ENCODE measurements at places on chromosomes 11 and 22.

- no peak overlapping the region for H3K27ac ChIP-seq
- no peak for DNase-seq
Observed at GRCh38 chr22:42176255-42176915, 45.8 kb upstream of the CYP2D6 start.

DNA sequence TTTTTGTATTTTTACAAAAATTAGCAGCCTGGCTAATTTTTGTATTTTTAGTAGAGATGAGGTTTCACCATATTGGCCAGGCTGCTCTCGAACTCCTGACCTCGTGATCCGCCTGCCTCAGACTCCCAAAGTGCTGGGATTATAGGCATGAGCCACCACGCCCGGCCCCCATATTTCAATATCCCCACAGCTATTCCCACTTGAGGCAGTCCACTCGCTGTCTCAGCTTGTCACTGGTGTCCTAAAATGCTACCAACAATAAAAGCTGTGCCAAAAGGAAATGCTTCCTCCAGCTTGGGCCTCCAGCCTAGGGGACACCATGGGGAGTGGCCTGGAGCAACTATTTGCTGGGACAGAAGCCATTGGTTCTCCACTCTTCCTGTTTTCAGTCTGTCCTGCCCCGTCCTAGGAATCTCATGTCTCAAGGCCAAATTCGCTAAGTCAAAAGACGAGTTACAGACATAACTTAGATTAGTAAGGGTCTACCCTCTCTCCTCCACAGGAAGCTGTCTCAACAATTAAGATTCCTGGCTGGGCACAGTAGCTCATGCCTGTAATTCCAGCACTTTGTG is 7.3 kb upstream of the SPINDOC start:
- no peak overlapping the region for H3K4me3 ChIP-seq
- no peaks in the 10 kb centered on the region for H3K4me1 ChIP-seq
- no peaks in the 10 kb centered on the region for H3K27me3 ChIP-seq
- DNase-seq, result no peak

GRCh38 chr11:65377036-65377435 is 5.4 kb downstream of the SLC25A45 start:
- DNase-seq, result peak; percentile 70
- peak overlapping the region; percentile 31 for H3K27ac ChIP-seq
- no peaks in the 10 kb centered on the region for H3K27me3 ChIP-seq

DNA sequence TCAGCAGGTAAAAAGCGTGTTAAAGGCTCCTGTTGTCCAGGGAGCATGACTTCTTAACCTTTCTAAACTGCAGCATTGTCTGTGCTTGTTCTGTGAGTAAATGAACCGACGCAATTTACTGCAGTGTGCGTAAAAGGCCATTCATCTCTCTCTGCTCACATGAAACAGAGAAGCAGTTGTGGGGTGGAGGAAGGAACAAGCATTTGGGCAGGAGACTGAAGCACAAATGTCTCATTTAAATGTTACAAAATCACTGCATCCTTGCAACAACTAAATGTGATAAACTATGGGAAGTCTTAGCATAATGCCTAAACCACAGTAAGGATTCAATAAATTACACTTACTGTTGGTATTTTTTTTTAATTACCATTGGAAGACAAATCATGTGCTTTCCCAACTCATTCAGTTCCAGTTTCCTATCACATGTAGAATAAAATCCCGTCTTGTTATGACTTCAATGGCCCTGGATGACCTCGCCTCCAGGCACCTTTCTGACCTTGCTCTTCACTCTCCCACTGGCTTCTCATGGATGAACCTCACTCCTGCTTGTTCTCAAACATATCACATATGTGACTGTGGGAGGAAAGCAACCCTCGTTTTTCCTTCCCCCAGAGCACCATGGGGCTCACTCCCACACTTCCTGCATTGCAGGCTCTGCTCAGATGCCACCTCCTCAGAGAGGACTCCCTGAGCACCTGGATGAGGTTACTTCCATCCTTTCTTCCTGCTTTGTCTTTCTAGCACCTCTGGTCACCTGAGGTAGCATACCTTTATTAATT is 21.6 kb upstream of the RFPL2 start:
- no peak overlapping the region for H3K4me3 ChIP-seq
- H3K4me1 ChIP-seq, result no peaks in the 10 kb centered on the region
- no peak for DNase-seq
- H3K27me3 ChIP-seq, result no peaks in the 10 kb centered on the region

GRCh38 chr22:23837496-23837859 is 1.3 kb downstream of the DERL3 start:
- H3K4me1 ChIP-seq, result peaks cover 36% of the 10 kb centered on the region
- DNase-seq, result peak; percentile 18
- no peak overlapping the region for H3K4me3 ChIP-seq
- peaks cover 38% of the 10 kb centered on the region for H3K36me3 ChIP-seq
- no peaks in the 10 kb centered on the region for H3K27me3 ChIP-seq

GRCh38 chr11:95766701-95767100 is 22.9 kb downstream of the FAM76B start:
- DNase-seq, result no peak
- no peaks in the 10 kb centered on the region for H3K27me3 ChIP-seq
- no peak overlapping the region for H3K4me3 ChIP-seq
- no peak overlapping the region for H3K27ac ChIP-seq
- peaks cover 36% of the 10 kb centered on the region for H3K36me3 ChIP-seq
- no peaks in the 10 kb centered on the region for H3K4me1 ChIP-seq

GRCh38 chr22:22342697-22343580 is 98.4 kb downstream of the VPREB1 start:
- no peaks in the 10 kb centered on the region for H3K4me1 ChIP-seq
- DNase-seq, result peak; percentile 50
- H3K27ac ChIP-seq, result no peak overlapping the region
- peaks cover 2% of the 10 kb centered on the region for H3K27me3 ChIP-seq
- no peaks in the 10 kb centered on the region for H3K36me3 ChIP-seq
- no peak overlapping the region for H3K4me3 ChIP-seq

GRCh38 chr11:76767659-76768058 is 15.5 kb upstream of the TSKU start:
- H3K27me3 ChIP-seq, result no peaks in the 10 kb centered on the region
- no peak overlapping the region for H3K4me3 ChIP-seq
- H3K36me3 ChIP-seq, result no peaks in the 10 kb centered on the region
- peaks cover 27% of the 10 kb centered on the region for H3K4me1 ChIP-seq

DNA sequence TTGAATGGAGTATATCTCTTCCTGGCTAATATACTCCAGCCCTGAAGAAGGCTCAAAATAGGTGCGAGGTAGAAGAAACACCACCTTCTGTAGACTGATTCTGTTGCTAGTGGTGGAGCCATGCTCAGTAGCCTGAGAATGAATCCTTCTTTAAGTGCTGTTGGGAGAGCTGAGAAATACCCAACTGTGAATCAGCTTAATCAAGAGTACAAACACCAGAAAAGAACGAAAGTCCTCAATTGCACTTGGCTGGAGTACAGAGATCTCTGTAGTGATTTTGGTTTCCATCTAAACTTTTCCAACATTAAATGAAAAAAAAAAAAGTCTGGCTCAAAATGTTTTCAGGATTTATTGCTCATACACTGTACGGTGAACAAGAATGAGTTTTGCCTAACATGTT is 619.1 kb downstream of the METTL15 start:
- no peak overlapping the region for H3K4me3 ChIP-seq
- no peaks in the 10 kb centered on the region for H3K36me3 ChIP-seq
- H3K4me1 ChIP-seq, result no peaks in the 10 kb centered on the region
- no peaks in the 10 kb centered on the region for H3K27me3 ChIP-seq

DNA sequence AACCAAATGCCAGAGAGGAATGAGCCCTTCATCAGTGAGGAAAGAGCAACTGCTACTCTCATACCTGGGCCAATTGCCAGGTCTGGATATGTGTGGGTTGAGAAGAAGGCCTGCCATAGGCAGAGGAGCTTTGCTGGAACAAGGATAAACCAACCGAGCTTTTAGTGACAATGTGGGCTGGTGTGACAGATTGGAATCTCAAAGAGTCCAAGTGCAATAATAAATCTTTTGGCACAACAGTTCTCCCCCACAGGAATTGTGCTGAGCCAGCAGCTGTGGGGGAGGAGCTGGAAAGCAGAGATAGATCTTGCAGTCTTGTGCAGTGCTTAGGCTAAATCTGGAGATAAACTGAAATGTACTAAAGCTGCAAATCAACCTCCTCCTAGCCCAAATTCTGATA is 79.4 kb upstream of the ISX start:
- no peak overlapping the region for H3K27ac ChIP-seq
- no peaks in the 10 kb centered on the region for H3K36me3 ChIP-seq
- H3K27me3 ChIP-seq, result no peaks in the 10 kb centered on the region
- H3K4me1 ChIP-seq, result no peaks in the 10 kb centered on the region
- H3K4me3 ChIP-seq, result no peak overlapping the region

GRCh38 chr22:20275836-20276235 is 7.7 kb upstream of the RTN4R start:
- H3K27ac ChIP-seq, result no peak overlapping the region
- H3K4me3 ChIP-seq, result no peak overlapping the region
- no peak for DNase-seq

DNA sequence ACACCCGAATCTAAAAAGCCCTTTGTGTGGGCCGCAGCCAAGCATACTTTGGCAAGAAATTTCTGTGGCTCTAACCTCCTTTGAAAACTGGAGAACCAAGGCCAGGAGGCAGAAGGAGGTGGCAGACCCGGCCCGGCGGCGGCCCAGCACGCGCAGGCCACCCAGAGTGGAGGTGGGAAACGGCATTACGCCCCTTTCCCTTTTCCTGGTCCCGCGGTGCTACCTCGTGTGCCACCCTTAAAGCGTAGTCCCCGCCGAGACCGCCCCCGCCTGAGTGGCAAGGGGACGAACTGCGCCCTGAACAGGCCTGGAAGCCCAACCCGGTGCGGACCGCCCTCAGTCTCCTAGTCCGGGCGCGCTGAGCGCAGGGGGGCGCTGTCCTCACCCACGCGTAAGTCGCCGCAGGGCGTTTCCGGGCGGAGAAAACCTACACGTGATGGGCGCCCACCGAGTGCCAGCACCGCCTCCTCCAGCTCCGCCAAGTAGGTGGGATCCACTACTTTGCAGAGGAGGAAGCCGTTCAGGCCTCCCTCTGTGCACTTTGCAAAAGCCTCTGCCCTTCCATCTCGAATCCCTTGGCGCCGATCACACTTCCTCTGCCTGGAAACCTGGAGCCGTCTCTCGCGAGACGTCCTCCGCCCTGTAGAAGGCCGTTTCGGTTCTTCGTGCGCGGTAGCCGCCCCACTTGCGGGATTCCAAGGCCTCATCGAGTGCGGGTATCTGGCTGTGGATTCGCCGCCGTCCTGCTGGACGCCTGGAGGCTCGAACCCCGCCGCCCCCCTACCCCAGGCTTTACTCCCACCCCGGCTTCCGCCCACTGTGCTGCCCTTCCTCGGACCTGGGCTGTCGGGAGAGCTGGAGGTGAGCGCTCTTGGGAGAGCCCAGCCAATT is at the start of gene ACCS:
ACCS (plus strand) TSS at position 430 of the 891 bp plus-strand sequence. CDS start 1,358 bp downstream, outside the sequence.
- peaks cover 2% of the 10 kb centered on the region for H3K4me1 ChIP-seq
- H3K27me3 ChIP-seq, result no peaks in the 10 kb centered on the region
- peak within 1 kb of the TSS; percentile 86 for H3K27ac ChIP-seq
- H3K4me3 ChIP-seq, result peak within 1 kb of the TSS; percentile 54
- DNase-seq, result peak; percentile 91

DNA sequence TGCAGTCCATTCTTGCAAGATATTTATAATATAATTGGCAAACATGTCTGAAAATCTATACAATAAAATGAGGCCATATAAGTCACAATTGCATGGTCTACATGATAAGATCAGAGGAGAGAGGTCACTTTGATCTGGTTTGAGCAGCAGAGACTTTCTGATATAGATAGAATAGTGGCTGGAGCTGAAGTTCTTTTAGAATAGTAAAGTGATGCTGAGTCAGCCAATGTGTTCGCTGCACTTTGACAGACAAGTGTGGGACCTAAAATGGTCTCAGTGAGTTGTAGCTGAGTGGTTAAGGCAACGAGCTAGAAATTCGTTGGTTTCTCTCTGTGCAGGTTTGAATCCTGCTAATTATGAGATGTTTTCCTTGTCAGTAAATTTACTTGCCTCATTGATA is 257.0 kb upstream of the C11orf87 start:
- H3K27me3 ChIP-seq, result no peaks in the 10 kb centered on the region
- no peaks in the 10 kb centered on the region for H3K4me1 ChIP-seq

DNA sequence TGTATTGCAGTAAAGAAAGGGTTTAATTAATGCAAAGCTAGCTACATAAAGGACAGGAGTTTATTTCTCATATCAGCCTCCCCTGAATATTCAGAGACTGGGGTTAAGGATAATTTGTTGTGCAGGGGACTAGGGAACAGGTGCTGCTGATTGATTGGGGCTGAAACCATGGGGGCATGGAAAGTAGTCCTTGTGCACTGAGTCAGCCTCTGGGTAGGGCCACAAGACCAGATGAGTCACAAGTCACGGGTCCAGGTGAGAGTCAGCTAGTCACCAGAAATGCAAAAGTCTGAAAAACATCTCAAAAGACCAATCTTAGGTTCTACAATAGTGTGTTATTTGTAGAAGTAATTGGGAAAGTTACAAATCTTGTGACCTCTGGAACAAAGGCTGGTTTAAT is 32.9 kb upstream of the SYT13 start:
- H3K4me3 ChIP-seq, result no peak overlapping the region
- no peaks in the 10 kb centered on the region for H3K4me1 ChIP-seq
- no peak overlapping the region for H3K27ac ChIP-seq
- no peaks in the 10 kb centered on the region for H3K36me3 ChIP-seq

GRCh38 chr22:30566125-30566524 is 8.3 kb downstream of the GAL3ST1 start:
- no peak for DNase-seq
- no peak overlapping the region for H3K4me3 ChIP-seq
- H3K36me3 ChIP-seq, result no peaks in the 10 kb centered on the region
- no peak overlapping the region for H3K27ac ChIP-seq
- H3K27me3 ChIP-seq, result no peaks in the 10 kb centered on the region
- peaks cover 19% of the 10 kb centered on the region for H3K4me1 ChIP-seq

DNA sequence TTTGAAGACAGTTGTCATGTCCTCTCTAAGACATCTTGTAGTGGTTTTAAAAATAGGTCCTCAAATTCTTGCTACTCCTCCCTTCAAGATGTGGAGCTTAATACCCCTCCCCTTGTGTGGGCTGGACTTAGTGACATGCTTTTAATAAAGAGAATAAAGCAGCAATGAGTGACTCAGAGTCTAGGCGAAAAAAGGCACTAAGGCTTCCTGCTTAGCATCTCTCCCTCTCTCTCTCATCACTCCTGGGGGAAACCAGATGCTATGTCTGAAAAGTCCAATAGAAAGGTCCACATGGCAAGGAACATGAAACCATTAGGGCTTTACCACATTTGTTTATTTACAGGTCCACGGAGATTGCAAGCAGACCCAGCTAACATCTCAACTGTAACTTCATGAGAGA is 11.7 kb downstream of the SERGEF start:
- DNase-seq, result no peak
- no peak overlapping the region for H3K4me3 ChIP-seq
- H3K27ac ChIP-seq, result no peak overlapping the region
- no peaks in the 10 kb centered on the region for H3K4me1 ChIP-seq
- H3K27me3 ChIP-seq, result no peaks in the 10 kb centered on the region

GRCh38 chr11:63837739-63838138 is 1.2 kb upstream of the MARK2 start:
- peaks cover 12% of the 10 kb centered on the region for H3K4me1 ChIP-seq
- H3K4me3 ChIP-seq, result no peak overlapping the region
- H3K27ac ChIP-seq, result 0 out of 2 replicates have a peak overlapping the region, but pooled peaks have one; percentile 8
- H3K27me3 ChIP-seq, result no peaks in the 10 kb centered on the region
- DNase-seq, result no peak

- no peaks in the 10 kb centered on the region for H3K4me1 ChIP-seq
- no peaks in the 10 kb centered on the region for H3K27me3 ChIP-seq
- no peak overlapping the region for H3K4me3 ChIP-seq
- peak; percentile 43 for DNase-seq
Observed at GRCh38 chr11:93775289-93775688, 8.8 kb upstream of the MED17 start.

All from SK-N-SH (cell line).